Stimulated activated CD4-positive, alpha-beta T cell treated with anti-CD3 and anti-CD28 coated beads, Interleukin-1b, Interleukin-23, amount 100 ng/mL, for 24 hours (primary cell): ENCODE measurements at places on chromosomes 2 and 18.

- DNase-seq = no peak
Measured at GRCh38 chr2:238505119-238505891, 78.6 kb downstream of the ASB1 start.

GRCh38 chr2:222592176-222592575, 63.7 kb downstream of the FARSB start:
- no peak for DNase-seq

- no peak for DNase-seq
Measured at GRCh38 chr18:41745166-41746049, 209.6 kb upstream of the PIK3C3 start.

DNA sequence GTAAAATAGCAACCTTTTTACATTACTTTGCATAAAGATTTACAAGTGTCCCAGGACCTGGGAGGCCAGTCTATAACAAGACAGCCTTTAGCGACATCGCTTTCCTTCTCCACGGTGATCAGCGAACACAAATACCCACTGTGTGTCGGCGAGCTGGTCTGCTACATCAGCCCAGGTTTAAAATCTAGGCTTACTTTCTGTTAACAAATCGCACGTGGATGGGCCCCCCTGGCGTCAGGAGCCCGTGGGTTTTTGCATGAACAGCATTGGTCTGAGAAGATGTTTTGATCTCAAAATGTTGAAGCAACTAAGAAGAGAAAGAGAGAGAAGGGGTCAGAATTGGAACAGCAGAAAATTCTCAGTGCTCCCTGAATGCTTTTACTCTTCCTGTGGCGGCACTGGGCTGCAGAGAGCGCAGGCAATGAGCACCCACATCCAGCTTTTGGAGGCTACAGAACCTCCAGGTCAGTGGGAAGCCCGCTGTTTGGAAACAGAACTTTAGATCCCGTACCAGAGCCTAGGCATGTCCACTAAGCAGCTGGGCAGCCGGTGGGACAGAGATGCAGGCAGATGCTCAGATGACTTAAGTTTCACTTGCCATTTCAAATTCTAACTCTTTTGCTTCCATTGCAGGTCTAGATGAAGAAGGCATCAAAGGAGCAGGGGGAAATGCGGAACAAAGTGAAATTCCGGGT, 32.9 kb downstream of the CYP27C1 start:
- DNase-seq = no peak

GRCh38 chr2:85887566-85888019, 1.2 kb downstream of the ST3GAL5 start:
- peak; percentile 22 for DNase-seq

DNA sequence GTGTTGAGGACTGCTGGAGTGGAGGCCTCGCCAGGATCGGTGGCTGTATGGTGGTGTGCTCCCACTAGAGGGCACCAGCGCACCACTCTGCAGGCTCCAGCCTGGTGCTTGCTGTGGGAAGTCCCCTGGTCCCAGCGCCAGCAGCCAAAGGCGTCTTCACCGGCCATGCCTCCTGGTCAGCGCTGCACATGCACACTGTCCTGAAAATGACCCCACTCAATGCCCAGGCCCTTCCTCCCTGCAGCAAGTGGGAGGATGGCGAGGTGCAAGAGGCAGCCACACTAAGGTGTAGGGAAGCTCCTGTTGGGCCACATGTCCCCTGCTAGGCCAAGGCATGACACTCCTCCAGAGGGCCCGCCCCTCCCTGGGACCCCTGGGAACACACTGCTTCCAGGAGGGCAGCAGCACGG, 136.5 kb downstream of the CTIF start:
- peak; percentile 76 for DNase-seq

GRCh38 chr2:10357193-10358169, 54.8 kb downstream of the HPCAL1 start:
- no peak for DNase-seq

- no peak for DNase-seq
Measured at GRCh38 chr2:42962508-42962953, 170.1 kb upstream of the HAAO start.

DNA sequence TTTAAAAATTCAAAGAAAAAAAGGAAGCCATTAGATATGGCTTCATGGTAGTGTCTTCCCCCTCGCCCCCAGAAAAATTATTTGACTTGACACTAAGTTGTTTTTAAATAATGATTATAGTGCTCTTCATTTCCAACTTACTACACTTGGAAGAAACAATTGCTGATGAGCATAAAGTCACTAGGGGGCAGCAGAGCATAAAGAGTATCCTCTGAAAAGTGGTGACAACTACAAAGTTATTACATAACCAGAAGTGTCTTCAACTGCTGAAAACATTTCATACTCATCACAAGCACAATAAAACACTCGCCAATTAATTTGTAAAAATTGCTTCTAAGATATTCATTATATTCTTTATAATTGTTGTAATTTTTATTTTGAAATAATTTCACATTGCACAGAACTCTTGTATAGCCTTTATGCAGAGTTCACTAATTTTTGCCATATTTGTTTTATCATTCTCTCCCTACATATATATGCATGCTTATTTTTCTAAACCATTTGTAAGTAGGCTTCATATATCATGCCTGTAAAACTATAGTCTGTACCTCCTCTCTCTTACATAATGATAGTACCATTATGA, 54.9 kb downstream of the EXOC6B start:
- peak; percentile 43 for DNase-seq

DNA sequence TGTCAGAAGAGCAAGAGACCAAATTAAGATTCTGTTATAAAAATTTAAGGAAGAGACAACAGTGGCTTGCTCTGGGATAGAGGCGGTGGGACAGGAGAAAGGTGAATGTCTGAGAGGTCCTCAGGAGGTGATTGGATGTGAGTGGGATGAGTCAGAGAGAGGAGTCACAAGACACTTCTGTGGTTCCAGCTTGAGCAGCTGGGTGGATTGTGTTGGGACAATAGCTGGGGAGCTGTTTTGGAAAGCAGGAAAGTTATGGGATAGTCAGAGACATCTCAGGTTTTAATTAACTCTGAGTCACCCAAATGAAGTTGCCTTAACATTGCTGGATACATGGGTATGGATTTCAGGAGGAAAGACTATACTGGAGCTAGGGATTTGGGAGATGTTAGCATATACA, 218.0 kb upstream of the TRIB2 start:
- DNase-seq = no peak

DNA sequence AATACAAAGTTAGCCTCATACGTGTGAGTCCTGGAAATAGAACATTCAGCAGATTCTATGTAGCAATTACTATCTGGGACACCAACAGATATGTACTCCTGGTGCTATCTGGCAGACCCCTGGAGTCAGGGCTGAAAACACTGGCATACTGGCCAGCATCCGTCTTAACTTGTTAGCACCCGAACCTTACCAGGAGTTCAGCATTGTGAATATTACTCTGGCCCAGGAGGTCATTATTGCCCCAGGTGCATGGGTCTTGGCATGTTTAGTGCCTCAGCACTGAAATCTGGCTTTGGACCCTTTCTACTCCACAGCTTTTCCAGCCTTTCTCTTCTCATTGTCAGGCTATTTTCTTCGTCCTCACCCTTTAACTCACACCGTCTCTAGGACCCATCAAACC, 11.9 kb upstream of the NDUFV2 start:
- no peak for DNase-seq

- no peak for DNase-seq
Measured at GRCh38 chr2:124647245-124647644, 622.2 kb downstream of the CNTNAP5 start.

DNA sequence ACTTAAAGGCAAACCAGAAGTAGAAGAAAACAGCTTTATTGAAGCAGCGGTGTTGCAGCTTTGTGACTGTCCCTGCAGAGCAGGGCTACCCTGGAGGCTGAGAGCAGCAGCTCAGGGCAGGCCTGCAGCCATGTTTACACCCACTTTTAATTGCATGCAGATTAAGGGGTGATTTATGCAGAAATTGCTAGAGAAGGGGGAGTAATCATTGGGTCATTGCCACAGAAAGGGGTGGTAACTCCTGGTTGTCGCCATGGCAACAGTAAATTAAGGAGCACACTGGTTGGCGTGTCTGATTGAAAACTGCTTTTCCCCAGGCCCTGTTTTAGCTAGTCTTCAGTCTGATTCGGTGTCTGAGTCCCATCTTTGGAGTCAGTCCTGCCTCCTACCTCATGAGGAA, 195.4 kb upstream of the HDAC4 start:
- DNase-seq = no peak

DNA sequence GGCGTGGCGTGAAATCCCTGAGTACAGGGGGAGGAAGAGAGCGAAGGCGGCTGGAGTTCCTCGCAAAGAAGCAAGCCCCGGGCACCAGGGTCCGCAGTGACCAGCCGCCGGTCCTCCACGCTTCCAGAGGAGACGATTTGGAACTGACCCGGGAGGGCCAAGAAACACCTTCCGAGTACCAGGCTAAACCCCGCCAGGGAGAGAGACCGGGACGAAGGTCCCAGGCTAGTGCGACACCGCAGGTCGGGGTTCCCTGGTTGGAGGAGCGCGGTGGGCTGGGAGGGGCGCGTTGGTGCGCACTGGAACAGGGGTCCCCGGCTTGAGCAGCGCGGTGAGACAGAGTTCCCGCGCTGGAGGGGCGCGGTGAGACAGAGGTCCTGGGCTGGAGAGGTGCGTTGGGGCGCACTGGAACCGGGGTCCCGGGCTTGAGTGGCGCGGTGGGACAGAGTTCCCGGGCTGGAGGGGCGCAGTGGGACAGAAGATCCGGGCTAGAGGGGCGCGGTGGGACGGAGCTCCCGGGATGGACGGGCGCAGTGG, 901 bp downstream of the WDFY1 start:
- DNase-seq = no peak

DNA sequence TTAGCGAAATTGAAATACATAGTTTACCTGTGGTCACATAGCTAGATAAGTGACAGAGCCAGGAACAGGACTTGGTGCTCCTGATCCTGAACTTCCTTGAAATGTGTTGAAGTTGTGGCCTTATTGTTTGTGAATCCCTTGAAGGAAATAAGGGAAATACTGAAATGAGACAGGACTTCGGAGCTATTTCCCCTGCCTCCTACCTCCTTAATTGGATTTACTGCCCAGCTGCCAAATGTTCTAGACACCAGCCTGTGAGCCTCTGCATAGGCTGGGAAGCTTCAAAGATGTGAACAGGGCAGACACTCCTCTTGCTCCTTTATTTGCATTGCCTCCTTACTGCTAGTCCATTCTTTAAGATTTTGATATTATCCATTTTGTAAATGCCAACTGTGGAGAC, 135.2 kb downstream of the PRPF40A start:
- DNase-seq = no peak

DNA sequence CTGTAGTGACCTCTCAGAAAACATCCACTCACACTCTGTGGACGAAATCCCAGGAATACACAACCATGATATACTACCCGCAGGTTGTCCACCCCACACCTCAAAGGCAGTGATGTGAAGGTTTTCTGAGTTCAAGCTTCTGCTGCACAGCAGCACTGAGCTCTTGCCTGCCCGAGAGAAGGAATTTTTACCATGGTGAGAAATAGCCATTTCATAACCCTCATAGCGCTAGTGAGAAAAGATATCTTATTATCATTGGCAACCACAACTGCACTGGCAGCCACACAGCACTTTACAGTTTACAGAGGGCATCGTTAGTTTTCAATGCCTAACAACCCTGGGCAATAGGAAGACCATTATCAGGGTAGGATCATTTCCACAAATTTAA, 36.9 kb downstream of the NAPG start:
- DNase-seq = no peak

DNA sequence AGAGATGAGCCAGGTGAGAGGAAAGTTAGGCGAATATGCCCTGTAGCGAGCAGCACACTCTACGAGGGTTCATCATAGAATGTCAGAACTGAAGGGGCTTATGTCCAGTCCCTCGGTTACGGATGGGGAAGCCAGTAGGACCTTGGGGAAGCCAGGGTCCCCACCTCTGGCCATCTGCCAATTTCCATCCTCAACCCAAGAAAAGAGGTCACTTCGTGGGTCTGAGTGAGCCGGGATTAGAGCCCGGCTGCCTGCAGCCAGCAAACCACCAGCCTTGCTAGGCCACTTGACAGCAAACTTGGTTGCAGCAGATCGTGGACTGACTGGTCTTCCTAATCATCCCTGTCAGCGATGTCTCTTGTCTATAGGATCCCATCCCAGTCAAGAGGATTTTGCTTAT, 11.4 kb downstream of the CIB4 start:
- no peak for DNase-seq

GRCh38 chr18:47932603-47933002, 2.1 kb upstream of the SMAD2 start:
- DNase-seq = no peak

DNA sequence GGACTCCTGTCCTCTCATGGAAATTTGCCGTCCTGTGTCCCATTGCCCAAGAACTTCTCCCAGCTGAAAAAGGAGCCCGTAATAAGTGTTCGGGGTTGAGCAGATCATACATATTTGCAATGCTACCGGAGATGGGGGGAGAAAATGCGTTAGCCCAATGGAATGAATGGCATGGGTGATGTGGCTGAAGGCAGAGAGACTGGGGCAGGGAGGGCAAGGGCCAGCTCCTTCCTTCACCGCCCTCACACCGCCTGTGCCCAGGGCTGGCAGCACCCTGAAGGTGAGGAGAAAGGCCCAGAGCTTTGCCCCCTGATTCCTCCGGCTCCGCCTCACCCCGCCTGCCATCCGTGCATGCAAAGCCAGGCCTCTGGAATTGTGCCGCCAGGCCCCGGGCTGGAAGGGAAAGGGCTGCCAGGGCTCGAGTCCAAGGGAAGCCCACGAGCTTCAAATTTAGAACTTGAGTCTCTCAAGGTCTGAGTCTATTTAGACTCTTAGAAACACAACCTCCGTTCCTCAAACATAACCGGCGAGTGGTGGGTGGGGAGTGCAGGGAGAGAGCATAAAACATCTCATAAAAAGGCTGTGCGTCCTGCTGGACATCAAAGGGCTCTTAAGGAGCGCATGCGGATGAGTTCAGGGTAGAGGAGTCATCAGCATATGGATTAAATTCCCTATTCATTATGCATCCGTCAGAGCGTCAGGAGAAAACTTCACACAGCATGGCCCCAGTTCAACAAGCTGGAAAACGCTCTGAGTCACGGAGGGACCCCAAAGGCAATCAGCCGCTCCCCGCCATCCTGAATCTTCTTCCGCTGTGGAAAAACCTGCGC, 121.7 kb upstream of the GLI2 start:
- no peak for DNase-seq

DNA sequence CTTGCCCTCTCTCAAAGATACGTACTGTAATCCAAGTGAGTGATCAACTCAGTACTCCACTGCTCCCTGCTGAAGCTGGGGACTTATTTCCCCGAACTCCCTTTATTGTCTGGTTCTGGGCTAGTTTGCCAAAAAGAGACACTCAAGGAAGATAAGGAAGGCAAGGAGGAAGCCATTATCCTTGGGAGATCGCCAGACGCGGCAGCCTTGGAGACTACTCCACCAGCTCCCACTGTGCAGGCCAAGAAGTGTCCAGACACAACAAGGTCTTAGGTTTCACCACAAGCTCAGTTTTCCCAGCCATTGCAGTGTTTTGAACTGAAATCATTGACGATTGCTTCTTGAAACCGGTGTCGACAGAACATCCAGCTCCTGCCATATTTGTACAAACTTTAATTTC, 439.6 kb upstream of the UBE2E3 start:
- DNase-seq = no peak

DNA sequence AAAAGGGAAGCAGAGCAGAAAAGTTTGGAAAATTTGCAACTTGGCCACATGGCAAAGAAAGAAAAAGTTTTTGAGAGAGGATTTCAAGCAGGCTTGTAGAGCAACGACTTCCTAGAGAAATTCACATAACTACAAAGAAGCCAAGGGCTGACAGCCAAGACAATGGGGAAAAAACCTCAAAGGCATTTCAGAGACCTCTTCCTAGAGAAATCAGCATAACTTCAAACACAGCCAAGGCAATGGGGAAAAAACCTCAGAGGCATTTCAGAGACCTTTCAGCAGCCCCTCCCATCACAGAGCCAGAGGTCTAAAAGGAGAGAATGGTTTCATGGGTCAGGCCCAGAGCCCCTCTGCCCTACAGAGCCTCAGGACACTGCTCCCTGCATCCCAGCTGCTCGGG, 7.2 kb downstream of the ADI1 start:
- DNase-seq = no peak
